ENCODE measurements at places on chromosomes 1 and 21. TPM values are rescaled to one million over a fixed set of nuclear protein-coding genes. Genes with fewer than 3 reads are reported as not detected.
A peak's percentile ranks its signal among the peaks of the same experiment; 100 is the strongest.

GRCh38 chr21:25573409-25574206 lies 33.7 kb downstream of the MRPL39 start:
- no peak for DNase-seq
- no peak overlapping the region for H3K4me3 ChIP-seq
- H3K27me3 ChIP-seq, result no peaks in the 10 kb centered on the region
- no peaks in the 10 kb centered on the region for H3K36me3 ChIP-seq
- H3K4me1 ChIP-seq, result peaks cover under 1% of the 10 kb centered on the region

GRCh38 chr1:97204468-97204867 lies 482.9 kb downstream of the PTBP2 start:
- H3K27ac ChIP-seq, result no peak overlapping the region
- H3K4me1 ChIP-seq, result no peaks in the 10 kb centered on the region
- H3K4me3 ChIP-seq, result no peak overlapping the region
- DNase-seq, result no peak

DNA sequence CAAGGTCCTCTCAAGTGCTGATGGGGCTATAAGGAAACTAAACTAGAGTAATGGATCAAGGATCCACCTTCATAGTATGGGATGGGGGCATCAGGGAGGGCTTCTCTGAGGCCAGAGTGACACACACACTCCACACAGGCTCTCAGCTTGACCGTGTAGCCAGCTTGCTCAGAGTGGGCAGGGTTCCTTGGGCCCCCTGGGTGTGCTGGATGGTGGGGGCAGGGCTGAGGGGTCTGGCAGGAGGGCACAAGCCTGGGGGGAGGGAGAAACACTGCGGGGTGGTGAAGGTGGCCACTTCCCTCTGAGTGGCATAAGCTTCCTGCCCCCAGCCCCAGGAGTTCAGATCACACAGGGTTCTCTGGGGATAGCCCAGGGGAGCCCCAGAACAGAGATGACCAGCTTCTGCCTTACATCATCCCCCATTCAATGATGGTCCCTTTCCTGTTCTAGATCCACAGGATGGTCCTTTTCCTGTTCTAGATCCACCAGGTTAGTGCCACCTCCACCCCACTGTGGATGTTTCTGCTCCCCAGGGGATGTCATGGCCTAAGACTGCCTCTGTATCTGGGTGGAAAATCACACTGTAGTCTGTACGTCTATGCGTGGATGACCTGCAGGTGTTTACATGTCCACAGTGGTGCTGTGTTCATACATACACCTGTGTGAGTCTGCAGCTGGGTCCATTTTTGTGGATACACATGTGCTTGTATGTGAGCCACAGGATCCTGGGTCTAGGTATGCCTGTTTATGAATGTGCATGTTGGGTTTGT lies 525.0 kb downstream of the PTPRU start:
- DNase-seq, result no peak
- H3K27me3 ChIP-seq, result no peaks in the 10 kb centered on the region
- no peak overlapping the region for H3K4me3 ChIP-seq
- H3K27ac ChIP-seq, result no peak overlapping the region
- no peaks in the 10 kb centered on the region for H3K36me3 ChIP-seq

DNA sequence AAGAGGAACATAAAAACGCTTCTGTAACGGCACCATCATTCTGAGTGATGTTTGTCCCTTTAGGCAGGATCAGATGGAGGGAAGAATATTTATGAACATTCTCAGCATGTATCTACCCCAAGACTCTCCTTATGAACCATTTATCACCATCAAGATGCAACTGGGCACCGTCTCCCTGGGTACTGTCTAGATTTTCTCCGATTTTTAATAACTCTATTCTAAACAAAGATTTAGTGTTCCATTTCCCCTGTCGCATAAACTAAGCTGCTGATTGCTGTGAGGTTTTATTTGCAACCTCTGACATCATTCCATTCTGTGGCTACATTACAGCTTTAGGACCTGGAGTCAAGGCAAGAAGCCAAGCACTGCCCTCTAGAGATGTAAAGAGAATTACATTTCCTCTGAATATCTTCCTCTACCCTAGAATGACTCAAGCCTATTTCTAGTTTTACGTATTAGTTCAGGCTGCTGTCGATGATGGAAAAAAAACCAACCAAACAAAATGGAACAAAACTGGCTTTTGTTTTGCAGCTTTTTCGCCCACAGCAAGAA lies 130.1 kb upstream of the MAP1LC3C start:
- no peaks in the 10 kb centered on the region for H3K36me3 ChIP-seq
- no peak overlapping the region for H3K27ac ChIP-seq
- H3K4me3 ChIP-seq, result no peak overlapping the region
- no peaks in the 10 kb centered on the region for H3K27me3 ChIP-seq

- H3K4me1 ChIP-seq, result no peaks in the 10 kb centered on the region
- no peaks in the 10 kb centered on the region for H3K36me3 ChIP-seq
Measured at GRCh38 chr21:46171996-46172862, 12.0 kb downstream of the SPATC1L start.

Gene GUCA2A
- total RNA-seq, result not detected

DNA sequence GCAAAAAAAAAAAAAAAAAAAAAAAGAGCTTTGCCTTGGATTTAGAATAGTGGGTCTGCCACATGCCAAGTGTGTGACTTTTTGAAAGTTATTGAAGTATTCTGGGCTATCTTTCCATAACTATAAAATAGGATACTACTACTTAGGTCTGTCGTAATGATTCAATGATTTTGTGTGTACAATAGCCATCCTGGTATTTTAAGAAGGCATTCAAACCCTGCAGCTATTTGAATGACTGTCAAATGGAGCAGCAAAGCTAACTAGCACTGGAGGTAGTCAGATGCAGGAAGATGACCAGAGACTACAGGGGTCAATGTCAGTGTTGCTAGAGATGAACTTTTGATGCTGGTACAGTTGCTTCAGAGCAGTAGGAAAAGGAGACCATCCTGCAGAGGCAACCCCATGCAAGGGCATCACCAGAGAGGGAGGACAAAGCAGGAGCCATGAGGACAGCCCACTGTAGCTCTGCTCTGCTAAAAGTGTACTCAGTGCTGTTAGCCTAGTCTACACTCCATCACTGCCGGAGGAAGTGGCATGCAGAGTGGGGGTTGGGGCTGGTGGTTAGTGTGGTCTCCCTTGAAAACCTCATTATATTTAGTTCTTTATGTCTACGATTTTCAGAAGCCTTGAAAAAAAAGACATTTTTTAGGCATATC lies 29.0 kb downstream of the DUSP10 start:
- H3K27ac ChIP-seq, result no peak overlapping the region
- no peak overlapping the region for H3K4me3 ChIP-seq
- H3K36me3 ChIP-seq, result no peaks in the 10 kb centered on the region
- no peak for DNase-seq

- H3K27ac ChIP-seq, result no peak overlapping the region
- no peaks in the 10 kb centered on the region for H3K36me3 ChIP-seq
- H3K4me3 ChIP-seq, result no peak overlapping the region
- H3K4me1 ChIP-seq, result no peaks in the 10 kb centered on the region
- H3K27me3 ChIP-seq, result no peaks in the 10 kb centered on the region
- no peak for DNase-seq
Measured at GRCh38 chr1:172811694-172812093, 152.8 kb downstream of the FASLG start.

- peak overlapping the region; percentile 45 for H3K4me3 ChIP-seq
- H3K4me1 ChIP-seq, result peaks cover 18% of the 10 kb centered on the region
- no peaks in the 10 kb centered on the region for H3K36me3 ChIP-seq
- DNase-seq, result no peak
- no peaks in the 10 kb centered on the region for H3K27me3 ChIP-seq
- no peak overlapping the region for H3K27ac ChIP-seq
Measured at GRCh38 chr1:34781844-34782391, 904 bp downstream of the GJB3 start.

DNA sequence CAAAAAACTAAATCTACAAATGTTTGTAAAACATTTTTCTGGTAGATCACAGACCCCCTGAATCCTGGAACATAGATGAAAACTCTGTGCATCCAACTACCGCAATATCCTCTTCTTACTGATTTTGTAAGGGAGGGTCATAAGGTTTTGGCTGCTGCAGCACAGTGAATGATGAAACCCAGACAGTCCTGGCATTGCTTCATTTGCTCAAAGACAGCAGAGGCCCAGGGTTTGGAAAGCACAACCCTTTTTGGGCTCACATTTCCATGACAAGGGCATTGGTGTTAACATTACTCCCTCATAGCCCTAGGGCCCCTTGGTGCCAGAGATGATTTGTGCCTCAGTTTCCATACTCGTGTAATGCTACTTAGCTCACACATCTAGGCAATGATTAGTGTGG lies 51.2 kb downstream of the PLXNA2 start:
- no peaks in the 10 kb centered on the region for H3K27me3 ChIP-seq
- no peak for DNase-seq
- H3K27ac ChIP-seq, result no peak overlapping the region
- H3K4me3 ChIP-seq, result no peak overlapping the region
- peaks cover 3% of the 10 kb centered on the region for H3K36me3 ChIP-seq
- H3K4me1 ChIP-seq, result peaks cover 6% of the 10 kb centered on the region

GRCh38 chr21:38476385-38476784 lies 21.9 kb downstream of the ERG start:
- H3K36me3 ChIP-seq, result no peaks in the 10 kb centered on the region
- H3K27me3 ChIP-seq, result no peaks in the 10 kb centered on the region
- DNase-seq, result no peak
- peaks cover 33% of the 10 kb centered on the region for H3K4me1 ChIP-seq

Gene FAM72B
- total RNA-seq, result 0.84 TPM

DNA sequence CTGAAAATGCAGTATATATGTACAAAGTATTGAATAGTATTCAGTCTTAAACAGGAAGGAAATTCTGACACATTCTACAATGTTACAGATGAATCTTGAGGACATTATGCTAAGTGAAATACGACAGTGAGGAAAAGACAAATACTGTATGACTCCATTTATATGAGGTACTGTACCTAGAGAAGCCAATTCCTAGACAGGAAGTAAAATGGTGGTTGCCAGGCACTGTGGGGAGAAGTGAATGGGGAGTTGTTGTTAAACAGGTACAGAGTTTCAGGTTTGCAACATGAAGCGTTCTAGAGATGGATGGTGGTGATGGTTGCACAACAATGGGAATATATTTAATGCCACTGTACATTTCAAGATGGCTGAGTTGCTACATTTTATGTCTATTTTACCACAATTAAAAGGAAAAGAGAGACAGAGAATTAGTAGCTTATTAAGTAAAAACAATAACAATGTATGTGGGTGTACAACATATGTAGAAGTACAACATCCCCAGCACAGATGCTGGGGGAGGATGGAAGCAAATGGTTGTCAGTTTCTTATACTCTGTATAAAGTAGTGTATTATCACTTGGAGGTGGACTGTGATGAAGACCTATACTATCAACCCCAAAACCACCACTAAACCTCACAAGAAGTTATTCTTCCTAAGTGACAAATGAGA lies 3.9 kb upstream of the RAB4A start:
- H3K27me3 ChIP-seq, result no peaks in the 10 kb centered on the region
- DNase-seq, result no peak
- H3K36me3 ChIP-seq, result no peaks in the 10 kb centered on the region
- H3K4me3 ChIP-seq, result no peak overlapping the region
- H3K27ac ChIP-seq, result no peak overlapping the region

Gene LRP8
- total RNA-seq, result 11.1 TPM

DNA sequence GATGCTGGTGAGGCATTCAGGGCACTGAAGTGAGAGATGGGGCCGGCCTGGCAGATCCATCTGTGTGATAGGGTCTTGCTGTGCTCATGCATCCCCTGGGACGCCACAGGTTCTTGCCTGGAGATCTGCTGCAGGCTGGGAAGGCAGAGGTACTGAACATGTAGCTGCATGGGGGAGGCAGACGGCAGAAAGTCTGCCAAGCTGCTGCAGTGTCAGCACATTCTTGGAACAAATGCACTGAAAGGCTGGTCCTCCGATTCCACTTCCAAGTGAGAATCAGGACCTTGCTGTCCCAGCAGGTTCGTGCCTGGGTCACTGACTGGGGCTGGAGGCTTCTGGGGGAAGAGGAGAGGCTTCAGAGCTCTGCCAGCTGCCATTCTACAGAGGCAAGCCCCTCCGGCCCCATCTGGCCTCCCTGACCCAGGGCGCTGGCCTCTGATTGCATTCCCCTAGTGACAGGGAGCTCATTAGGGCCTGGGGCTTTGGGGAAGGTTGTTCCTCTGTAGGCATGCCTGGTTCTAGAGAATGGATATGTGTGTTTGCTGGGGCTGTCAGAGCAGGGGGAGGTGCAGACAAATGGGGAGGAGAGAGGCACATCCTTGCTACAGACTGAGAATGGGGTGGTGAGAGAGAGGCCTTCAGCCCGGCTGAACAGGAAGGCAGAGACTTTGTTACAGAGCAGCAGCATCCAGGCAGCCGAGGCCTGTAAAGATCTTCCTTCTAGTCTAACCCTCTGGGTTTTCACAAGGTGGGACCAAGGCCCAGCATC lies 174.0 kb downstream of the TRABD2B start:
- no peak overlapping the region for H3K4me3 ChIP-seq

Gene WNT2B
- total RNA-seq, result 11.9 TPM

Gene UBL4B
- total RNA-seq, result not detected

GRCh38 chr1:89781494-89782126 lies 39.2 kb upstream of the LRRC8D start:
- no peak for DNase-seq
- H3K27me3 ChIP-seq, result no peaks in the 10 kb centered on the region
- no peak overlapping the region for H3K27ac ChIP-seq
- no peaks in the 10 kb centered on the region for H3K36me3 ChIP-seq
- no peak overlapping the region for H3K4me3 ChIP-seq
- no peaks in the 10 kb centered on the region for H3K4me1 ChIP-seq

Gene TTC22
- total RNA-seq, result 15.4 TPM

Gene RBP7
- 7.2 TPM for total RNA-seq

GRCh38 chr21:26025536-26026512 lies 144.7 kb downstream of the APP start:
- no peak for DNase-seq
- no peaks in the 10 kb centered on the region for H3K27me3 ChIP-seq
- peaks cover 12% of the 10 kb centered on the region for H3K4me1 ChIP-seq
- H3K4me3 ChIP-seq, result no peak overlapping the region

Gene AJAP1
- 0.54 TPM for total RNA-seq

Gene TACSTD2
- total RNA-seq, result 183 TPM

DNA sequence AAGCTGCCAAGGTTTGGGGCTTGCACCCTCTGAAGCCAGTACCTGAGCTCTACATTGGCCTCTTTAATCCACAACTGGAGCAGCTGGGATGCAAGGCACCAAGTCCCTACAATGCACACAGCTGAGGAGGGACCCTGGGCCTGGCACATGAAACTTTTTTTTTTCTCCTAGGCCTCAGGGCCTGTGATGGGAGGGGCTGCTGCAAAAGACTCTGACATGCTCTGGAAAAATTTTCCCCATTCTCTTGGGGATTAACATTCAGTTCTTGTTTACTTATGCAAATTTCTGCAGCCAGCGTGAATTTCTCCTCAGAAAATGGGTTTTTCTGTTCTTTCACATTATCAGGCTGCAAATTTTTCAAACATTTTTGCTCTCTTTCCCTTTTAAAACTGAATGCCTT lies 1072.2 kb downstream of the BRINP3 start:
- no peak overlapping the region for H3K27ac ChIP-seq
- no peaks in the 10 kb centered on the region for H3K36me3 ChIP-seq
- no peaks in the 10 kb centered on the region for H3K4me1 ChIP-seq
- no peak for DNase-seq
- no peaks in the 10 kb centered on the region for H3K27me3 ChIP-seq
- no peak overlapping the region for H3K4me3 ChIP-seq

Measured in upper lobe of left lung (tissue), 6 donors.